Mesenteric fat pad (tissue), 1 donor: ENCODE measurements at places on chromosomes 4 and X. TPM values are rescaled to one million over a fixed set of nuclear protein-coding genes. Genes with fewer than 3 reads are reported as not detected.
A peak's percentile ranks its signal among the peaks of the same experiment; 100 is the strongest.

DNA sequence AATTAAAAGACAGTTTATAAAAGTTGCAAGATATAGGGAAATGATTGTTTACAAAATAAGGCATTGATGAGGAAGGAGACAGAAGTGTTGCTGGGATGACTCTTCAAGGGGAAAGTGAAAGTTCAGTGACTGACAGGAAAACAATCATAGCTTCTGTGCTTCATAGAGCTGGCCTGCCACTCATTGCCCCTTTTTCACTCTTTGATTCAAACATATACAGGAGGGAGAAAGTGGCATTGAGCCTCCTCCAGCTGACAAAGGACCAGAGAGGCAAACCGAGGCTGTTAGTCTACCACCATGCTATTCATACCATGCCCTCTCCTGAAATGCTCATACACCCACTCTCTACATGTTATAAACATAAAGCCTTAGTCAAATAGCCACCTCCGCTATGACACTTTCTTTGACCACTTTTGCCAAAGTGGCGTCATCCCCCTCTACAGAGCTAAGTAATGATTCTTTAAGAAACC is 79.2 kb upstream of the ATOH1 start:
- DNase-seq: no peak

The MAOB gene
- total RNA-seq: 113 TPM

DNA sequence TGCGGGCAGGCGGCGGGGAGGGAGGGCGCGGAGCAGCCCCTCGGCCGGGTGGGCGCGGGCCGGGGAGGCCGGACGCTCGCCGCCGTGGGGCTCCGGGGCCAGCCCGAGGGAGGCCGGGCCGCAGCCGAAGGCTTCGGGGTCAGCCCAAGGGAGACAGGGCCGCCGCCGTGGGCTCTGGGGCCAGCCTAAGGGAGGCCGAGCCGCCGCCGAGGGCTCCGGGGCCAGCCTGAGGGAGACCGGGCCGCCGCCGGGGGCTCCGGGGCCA is 251 bp downstream of the KIAA0232 start:
- no peak for DNase-seq

DNA sequence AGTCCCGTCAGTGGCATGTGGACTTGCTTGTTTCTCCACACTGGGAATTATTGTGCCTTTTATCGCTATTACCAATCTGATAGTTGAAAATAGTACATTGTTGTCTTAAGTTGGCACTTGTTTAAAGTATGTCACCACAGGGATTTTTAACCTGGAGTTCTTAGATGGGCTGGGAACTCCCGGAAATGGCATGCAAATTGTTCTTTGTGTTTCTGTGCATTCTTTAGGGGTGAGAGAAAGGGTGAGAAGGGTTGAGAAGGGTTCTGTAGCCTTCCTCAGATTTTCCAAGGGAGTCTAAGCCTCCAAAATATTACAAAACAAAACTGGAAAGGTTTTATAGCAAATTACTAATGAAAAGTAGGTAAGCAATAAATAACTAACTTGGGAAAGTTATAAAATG is 176.9 kb downstream of the ZIC3 start:
- no peak for DNase-seq

DNA sequence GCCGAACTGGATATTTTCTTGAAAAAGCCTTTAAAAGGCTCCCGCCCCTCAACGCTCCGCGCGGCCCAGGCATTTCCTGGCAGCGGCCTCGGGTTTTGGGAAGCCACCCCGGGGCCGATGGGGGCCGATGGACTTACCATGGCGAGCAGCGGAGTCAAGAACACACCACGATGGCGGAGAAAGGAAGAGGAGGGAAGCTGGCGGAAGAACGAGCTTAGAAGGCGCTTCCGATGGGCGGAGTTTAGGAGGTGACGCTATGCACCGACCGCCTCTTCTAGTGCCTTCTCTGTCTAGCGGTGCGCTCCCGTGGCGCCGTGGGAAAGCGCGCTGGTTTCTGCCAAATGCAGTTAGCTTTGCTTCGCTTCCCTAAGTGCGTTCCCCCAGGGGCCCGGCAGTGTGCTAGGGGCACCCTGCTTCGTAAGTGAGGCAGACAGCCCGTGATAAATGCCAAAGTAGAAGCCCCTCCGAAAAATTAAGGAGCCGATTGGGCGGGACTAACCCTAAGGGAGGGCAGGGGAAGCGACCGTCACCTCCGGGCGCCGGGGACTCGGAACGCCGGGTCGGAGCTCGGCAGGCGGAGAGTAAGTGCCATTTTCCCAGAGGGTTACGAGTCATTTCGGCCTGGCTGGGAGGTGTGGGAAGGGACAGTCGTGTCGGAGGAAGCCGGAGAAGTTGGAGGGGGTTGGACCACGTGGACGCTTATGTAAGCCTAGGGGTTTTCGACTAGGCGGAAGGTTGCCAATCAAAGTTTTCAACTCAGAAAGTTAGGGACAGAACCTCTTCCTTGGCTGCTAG is at the start of gene RPL39:
Gene RPL39, minus strand, starts transcription at position 194 of the 795 bp plus-strand sequence. Its CDS starts 54 bp downstream, at position 140.
- peak; percentile 91 for DNase-seq
